ENCODE measurements at places on chromosomes 2 and 18.

DNA sequence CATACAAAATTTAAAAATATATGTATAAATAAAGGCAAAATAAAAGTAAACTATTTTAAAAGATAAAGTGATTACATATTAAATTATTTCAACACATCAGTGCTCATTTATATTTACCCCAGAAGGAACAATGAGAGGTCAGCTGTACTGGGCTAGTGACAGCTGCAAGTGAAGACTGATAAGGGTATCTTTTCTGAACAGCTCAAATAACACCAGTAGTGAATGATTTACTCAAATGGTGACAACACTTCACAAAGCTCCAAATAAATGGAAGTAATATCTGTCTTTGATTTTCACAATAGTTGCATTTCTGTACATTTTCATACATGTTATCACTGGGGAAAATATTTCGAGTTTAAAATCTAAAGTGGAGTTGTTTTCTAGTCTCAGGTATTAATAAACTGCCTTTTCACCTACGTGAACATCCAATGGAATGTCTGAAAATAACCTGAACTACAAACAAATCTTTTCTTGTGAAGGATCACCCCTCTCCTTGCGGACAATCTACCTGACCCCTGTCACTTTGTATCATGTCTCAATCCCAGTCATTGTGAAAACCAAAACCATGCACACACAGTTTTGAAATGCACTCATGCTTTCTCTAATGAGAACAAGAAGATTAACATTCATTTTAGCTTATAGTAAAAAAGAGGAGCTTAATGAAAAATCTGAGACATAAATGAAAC is 1928.8 kb upstream of the CELF4 start:
- no peak for DNase-seq

DNA sequence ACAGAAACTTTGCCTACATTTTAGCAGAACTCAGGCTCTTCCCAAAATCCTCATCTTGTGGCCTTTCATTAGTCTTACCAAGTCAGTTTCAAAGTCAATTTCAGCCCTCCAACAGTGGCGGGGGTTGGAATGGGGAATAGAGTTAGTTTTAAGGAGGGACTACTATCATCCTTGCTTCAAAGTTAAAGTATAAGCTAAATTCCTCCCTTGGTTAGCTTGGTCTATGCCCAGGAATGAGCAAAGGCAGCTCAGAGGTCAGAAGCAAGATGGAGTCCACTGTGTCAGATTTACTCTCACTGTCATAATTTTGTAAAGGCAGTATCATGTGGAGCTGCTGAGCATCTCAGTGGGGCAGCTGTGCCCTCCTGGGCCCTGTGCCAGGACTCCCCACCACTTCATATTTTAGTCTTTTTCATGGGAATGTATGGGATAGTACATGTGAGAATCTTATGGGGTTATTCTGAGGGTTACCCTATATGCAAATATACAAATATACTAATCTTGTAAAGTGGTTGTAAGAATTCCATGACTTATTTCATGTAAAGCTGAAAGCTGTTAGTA is 145.2 kb upstream of the MMADHC start:
- no peak for DNase-seq

DNA sequence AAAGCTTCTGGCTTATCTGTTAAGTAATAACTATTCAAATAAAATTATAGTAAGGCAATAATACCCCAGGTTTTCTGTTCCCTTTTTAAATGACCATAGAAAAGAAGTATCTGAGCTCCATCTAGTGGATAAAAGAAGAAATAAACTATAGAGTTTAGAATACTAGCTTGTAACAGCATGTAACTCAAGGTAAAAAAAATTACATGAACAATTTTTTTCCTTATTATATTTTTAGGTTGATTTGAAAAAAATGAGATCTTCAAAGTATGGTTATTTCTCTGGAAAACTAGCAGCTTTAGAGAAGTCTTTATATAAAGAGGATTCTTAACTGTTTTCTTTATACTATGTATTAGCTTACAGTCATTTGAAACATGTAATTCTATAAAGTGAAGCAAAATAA is 58.1 kb downstream of the NCKAP1 start:
- DNase-seq, result no peak

DNA sequence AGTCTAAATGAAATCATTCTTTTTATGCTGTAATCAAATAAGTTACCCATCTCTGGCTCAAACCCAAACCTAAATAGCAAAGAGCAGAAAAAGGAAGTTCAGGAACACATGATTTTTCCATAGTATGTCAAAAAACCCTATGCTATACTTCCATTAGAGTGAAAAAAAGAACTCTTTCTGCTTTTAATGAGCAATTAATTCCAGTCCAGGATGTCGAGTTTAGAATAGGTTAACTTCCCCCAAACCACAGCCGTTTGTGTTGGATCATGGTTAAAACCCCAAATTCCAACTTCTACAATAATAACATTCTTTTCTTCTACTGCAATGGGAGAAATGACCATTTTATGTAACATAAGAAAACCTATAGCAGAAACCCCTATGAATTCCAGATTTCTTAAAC is 171.1 kb upstream of the NRP2 start:
- no peak for DNase-seq

DNA sequence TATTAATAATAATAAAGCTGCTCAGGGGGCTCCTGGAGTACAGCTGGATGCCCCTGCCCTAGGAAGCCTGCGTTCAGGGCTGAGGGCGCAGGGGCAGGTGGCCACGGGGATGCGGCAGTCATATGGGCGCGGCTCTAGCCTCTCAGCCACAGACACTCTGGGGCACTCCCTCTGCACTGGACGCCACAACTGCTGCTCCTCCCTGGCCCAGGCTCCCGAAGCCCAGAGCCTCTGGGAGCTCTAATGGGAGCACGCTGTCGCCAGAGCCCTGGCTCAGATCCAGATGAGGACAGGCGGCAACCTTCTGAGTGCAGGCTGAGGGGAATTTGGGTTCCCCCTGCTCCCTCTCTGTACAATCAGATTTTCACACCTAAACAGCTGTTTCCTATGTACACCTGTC is 93.6 kb downstream of the MTCL1 start:
- no peak for DNase-seq

DNA sequence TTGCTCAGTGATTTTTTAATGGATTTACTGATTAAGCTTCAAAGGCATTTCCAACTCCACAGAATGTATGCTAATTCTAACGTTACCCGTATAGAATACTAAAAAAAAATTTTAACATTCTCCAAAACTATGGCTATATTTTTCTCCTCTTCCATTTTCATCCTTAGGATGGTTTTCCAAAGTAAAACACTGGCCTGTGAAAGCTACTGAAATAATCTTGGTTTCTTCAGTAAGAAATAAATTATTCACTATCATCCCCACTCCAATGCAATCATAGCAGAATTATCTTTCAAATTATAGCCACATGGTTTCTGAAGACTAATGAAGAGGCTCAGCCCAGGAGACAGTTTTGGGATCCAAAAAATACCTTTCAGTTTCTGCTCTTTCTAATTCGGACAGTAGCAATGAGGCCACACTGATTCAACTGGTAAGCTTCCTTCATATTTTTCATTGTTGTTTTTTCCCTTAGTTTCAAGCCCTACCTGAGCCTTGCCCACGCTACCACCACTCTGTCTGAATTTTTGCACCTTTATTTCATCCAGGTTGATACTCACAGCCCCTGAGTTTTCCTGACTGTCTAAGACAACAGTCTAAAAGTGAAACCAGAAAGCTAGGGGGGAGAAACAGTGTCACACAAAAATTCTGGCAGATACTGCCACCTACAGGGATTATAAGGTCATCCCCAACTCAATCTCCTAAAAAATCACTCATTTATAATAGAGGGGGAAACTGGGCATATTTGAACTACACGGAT is 887.9 kb downstream of the NRXN1 start:
- DNase-seq, result no peak

DNA sequence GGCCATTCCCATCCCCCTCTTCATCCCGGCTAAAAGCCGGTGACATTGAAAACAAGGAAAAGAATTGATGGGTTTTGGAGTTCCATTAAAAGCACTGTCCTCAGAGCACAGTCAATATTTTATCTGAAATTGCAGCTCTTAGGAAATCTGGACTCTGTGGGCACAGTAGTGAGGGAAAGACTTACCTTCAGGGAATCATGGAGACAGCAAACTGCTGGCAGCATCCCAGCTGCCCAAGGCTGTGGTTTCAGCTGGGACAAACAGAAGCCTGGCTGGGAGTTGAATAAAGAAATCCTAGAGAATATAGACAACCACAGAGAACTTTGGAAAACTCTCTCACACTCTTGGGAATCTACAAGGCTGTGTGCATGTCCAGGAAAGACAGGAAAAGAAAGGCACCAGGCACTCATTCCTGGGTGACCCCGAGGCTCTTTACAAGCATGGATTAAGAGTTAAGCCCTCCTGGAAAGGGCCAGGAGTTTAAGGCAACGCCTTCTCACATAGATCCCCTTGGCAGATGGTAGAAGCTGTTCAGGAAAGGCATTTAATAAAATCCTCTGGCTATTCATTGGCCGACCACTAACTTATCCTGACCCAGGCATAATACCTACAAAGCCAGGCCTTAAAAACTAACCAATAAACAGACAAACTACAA is 255.1 kb downstream of the MYT1L start:
- no peak for DNase-seq

GRCh38 chr18:45439851-45440645 is 175.2 kb upstream of the SLC14A2 start:
- DNase-seq, result no peak

DNA sequence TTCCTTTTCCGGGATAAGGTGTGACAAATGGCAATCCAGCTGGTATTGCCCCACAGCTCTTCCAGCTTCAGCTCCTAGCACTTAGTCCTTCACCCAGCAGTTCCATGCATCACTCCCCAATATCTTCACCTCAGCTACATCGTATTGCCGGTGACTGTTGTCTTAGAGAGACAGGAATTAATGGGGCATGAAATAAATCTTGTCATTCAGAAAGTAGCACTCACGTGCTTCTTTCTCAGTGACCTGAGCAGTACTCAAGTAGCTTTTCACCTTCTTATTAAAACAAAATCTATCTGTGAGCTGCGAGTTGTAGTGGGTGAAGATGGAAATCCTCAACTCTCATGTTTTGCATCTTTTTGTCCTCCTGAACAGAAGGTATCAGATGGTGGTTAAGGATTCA is 72.8 kb downstream of the PTH2R start:
- DNase-seq, result no peak

DNA sequence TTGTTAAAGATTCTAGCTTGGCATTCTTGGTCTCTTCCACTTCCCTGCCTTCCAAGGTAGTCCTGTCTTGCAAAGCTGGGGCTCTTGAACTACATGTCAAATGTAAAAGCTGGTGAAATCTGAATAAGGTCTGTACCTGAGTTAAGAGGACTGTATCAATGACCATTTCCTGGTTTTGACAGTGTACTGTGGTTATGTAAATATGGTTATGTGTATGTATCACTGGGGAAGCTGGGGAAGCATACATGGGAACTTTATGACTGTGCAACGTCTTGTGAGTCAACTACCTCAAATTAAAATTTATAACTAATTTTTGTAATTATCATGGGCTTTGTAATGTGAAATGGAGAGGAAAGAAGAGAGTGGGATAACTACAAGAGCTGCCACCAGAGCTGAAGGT is 81.7 kb downstream of the COL4A4 start:
- no peak for DNase-seq

- no peak for DNase-seq
These were observed 116.4 kb downstream of the COL6A3 start for GRCh38 chr2:237297421-237298150.

DNA sequence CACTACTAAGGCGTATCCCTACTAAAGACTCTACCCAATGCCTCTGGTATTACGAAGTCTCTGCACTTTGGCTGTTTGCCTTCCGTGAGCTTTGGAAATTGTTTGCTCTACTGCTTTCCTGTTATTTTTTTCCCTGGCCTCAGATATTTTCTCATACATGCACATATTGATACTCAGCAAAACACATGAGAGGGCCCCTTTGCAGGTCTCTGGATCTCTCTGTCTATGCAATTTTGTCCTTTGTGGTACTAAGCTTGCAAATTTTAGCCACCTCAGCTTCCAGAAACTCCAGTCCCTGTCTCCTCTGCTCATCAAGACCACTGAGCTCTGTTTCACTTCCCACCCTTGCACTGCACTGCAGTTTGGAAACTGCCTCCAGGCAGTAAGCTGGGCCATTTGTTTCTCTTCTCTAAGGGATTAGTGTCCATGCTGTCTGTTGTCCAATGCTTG is 46.6 kb downstream of the TAF1B start:
- DNase-seq, result no peak

- no peak for DNase-seq
These were observed 136.6 kb upstream of the ALKAL2 start for GRCh38 chr2:424306-425171.

GRCh38 chr2:45232818-45233217 is 223.6 kb upstream of the SIX2 start:
- DNase-seq, result no peak

- no peak for DNase-seq
These were observed 171.9 kb upstream of the GATA6 start for GRCh38 chr18:21997207-21998143.

DNA sequence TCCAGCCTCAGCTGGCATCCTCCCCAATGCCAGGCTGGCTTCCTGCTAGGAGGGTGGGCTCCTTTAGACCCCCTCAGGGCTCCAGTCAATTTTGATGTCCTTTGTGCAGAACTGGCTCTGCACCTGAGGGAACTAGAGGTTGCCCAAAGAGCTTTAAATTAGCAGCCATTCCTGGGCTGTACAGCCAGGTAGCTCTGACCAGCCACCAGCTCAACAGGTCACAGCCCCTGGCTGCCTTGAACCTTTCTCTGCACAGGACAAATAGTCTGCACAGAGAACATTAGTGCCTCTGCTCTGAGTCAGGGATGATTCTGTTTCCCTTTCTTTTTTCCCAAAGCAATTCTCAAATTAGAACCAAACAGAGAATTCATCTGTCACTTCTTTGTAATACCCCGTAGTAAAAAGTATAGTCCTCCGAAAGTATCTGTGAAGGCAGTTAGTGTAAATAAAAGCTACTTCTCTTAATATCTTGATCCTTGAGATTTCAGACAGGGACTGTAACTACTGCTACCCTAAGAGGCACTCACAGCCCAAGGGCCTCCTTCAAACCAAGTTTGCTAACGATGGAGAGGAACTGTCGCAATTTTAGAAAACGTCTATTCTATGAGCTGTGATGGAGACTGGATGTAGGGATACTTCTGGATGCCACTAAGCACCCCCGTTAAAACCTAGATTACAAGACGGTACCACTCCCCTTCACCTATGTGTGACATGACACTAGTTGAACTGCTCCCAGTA is 3.0 kb downstream of the TTC32 start:
- DNase-seq, result no peak

DNA sequence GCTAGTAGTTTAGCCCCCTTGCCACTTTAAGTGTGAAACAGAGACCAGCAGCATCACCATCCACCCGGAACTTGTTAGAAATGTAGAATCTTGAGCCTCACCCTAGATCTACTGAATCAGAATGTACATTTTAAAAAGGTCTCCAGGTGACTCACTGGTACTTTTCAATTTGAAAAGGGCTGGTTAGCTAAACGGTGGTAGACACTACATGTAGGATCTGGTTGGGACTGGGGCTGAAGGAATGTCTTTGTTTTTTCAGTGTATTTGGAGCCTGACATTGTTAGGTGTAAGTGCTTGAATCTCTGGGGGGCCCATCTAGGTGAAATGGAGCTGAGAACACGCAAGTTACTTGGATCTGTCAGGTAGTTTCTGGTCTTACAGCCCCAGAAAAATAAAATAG is 44.0 kb upstream of the XPO1 start:
- no peak for DNase-seq
